ENCODE measurements at places on chromosomes 1 and 21.

GRCh38 chr1:34597877-34598514, 156.9 kb upstream of the GJB5 start:
- no peak for DNase-seq

DNA sequence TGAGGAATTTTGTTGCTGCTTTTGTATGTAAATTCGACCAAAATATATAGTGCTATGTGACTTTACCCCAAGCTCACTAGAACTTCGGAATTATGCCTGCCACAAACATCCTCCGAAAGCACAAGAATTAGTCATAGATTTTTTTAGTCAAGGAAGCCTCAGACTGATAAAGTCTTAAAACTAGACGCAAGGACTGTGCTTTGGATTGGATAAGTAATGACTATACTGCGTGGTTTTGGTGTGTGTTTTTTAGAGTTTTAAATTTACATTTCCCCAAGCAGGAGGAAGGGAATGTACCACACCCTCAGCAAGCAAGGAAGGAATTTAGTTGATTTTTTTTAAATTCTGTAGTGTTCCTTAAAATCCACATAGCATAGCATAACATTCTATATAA, 10.3 kb downstream of the WLS start:
- no peak for DNase-seq

- DNase-seq = no peak
These were observed 25.4 kb downstream of the PHGDH start for GRCh38 chr1:119737040-119737682.

DNA sequence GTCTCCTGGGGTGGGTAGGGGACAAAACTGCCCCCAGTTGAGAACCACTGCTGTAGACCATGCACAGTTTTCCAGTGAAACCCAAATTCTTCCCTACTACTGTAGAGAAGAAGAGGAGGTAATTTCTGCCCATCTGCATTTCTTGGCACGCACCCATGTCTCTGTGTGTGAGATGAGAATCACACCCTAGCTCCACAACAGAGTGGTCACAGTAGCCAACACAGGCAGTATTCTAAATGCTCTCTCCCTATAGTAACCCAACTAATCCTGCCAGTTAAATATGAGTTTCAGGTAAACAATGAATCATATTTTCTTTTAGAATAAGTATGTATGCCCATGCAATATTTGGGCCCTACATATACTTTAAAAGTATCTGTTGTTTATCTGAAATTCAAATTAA, 1.2 kb upstream of the CAPN2 start:
- no peak for DNase-seq

GRCh38 chr1:62783736-62784508, at the start of gene ATG4C:
Gene ATG4C, plus strand, starts transcription at chr1:62784132. Its CDS starts 19,655 bp downstream, at chr1:62803787.
- peak; percentile 93 for DNase-seq

- no peak for DNase-seq
These were observed 30.4 kb upstream of the CNTN2 start for GRCh38 chr1:205012391-205013140.

GRCh38 chr1:94852788-94853187, 32.6 kb downstream of the SLC44A3 start:
- DNase-seq = no peak

GRCh38 chr1:56844545-56845136, 10.0 kb upstream of the C8A start:
- no peak for DNase-seq

GRCh38 chr1:69700770-69701169, 133.0 kb downstream of the LRRC7 start:
- DNase-seq = no peak

- DNase-seq = no peak
These were observed 149.5 kb downstream of the NOS1AP start for GRCh38 chr1:162218975-162219374.

GRCh38 chr1:40820911-40821693, 37.5 kb downstream of the KCNQ4 start:
- DNase-seq = no peak

DNA sequence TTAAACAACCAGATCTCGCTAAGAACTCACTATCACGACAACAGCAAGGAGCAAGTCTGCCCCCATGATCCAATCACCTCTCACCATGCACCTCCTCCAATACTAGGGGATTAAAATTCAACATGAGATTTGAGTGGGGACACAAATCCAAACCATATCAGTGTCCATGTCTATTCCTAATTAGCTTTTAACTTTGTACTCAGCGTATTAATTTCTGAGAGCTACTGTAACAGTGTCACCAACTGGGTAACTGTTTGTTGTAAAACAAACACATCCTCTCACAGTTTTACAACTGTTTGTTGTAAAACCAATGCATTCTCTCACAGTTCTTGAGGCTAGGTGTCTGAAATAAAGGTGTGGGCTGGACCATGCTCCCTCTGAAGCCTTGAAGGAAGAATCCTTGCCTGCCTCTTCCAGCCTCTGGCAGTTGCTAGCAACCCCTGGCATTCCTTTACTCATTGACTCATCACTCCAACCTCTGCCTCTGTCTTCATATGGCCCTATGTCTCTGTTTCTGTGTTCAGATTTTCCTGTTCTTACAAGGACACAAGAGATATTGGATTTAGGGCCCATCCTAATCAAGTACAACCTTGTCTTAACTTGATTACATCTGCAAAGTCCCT, 121.2 kb downstream of the LTN1 start:
- no peak for DNase-seq

DNA sequence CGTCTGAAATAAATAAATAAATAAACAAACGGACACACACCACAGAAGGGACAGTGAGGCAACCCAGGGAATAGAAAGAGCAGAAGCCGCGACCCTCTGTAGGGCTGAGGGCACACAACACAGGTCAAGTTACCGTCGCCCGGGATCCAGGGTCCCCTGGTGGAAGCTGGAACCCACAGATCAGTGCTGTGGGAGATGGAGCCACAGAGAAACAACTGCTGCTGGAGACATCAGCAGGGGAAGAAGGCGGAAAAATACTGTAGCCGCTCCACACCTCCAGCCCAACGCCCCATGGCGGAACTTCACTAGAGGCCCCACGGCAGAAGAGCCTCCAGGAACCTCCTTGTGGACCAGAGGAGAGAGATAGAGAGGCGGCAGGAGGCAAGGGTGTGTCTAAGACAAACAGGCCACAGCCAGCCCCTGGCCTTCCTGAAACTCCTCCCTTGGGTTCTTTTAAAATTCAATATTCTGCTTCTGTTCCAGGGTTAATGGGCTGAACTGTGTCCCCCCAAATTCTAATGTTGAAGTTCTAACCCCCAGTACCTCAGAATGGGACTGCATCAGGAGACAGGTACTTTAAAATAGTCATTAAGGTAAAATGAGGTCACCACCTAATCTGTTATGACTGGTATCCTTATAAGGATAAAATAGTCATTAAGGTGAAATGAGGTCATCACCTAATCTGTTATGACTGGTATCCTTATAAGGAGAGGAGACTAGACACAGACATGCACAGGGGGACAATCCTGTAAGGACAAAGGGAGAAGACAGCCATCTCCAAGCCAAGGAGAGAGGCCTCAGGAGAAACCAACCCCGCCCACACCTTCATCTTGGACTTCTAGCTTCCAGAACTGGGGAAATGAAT, 7.7 kb upstream of the HLCS start:
- DNase-seq = no peak

- DNase-seq = no peak
These were observed 898.6 kb downstream of the AMY1C start for GRCh38 chr1:104648269-104648691.

GRCh38 chr1:115314092-115314491, 24.0 kb downstream of the NGF start:
- no peak for DNase-seq

DNA sequence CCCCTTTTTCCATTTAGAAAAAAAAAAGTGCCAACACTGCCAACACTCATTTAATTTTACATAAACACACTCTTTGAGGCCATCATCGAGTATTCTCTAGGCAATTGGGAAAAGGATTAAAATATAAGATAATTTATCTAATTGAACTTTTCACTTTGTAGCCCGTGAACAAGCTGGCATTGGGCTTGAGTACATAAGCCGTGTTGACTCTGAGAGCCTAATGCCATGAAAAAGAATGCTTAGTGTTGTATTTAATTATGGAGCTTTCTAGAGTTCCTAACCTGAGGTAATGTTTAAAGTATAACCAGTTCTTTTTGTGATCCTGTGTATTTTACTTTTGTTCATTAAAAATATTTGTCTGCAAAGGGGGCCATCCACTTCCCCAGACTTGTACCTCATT, 193.8 kb downstream of the LYPLAL1 start:
- no peak for DNase-seq

- no peak for DNase-seq
These were observed 24.8 kb downstream of the S100A6 start for GRCh38 chr1:153510984-153511410.

- no peak for DNase-seq
These were observed 10.1 kb upstream of the IL10RB start for GRCh38 chr21:33256019-33256418.

GRCh38 chr1:54559771-54560231, 11.8 kb downstream of the ACOT11 start:
- DNase-seq = no peak

DNA sequence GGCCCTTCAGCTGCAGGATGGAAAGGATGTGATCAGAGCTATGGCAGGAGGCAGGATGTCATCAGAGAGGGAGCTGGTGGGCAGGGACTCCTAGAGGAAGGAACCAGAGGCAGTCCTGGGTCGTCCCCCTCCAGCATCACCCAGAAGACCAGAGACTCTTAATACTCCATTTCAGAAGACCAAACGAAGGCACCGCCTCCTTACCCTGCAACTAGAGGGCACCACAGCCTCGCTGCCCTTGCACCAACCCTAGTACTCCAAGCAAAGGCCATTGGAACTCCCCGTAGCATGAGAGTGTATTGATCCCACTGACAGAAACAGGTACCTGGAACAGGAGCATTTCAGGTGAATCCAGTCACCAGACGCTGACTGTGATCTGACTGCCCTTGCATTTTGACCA, 598.1 kb downstream of the NPHP4 start:
- DNase-seq = no peak

DNA sequence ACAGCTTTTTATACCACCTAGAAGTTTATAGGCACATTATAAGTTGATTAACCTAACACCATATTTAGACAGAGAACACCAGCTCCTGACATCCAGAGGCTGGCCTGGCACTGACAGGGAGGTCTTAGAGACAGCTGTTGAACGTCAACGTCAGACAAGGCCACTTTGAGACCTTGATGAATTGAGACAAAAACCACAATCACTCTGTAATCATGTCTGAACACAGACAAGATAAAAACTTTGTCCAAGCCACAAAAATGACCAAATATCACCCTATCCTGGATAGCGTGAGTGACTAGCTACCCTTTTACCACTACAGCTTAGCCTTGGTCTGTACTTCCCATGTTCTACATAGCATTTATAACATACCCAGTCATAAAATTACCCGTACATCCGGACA, 403.6 kb upstream of the CHRM3 start:
- DNase-seq = no peak

DNA sequence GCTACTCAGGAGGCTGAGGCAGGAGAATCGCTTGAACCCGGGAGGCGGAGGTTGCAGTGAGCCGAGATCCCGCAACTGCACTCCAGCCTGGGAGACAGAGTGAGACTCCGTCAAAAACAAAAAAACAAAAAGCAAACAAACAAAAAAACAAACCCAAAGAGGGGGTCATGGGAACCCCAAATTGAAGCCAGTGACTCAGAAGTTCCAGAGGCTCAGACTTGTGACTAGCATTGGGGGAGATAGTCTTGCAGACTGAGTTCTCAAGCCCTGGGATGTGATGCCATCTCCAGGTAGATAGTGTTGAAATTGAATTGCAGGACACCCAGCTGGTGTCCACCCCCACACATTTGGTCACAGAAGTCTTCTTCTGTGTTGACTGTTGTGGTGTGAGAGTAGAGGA, 24.9 kb upstream of the ENO1 start:
- no peak for DNase-seq

- DNase-seq = no peak
These were observed 13.8 kb upstream of the NMNAT2 start for GRCh38 chr1:183431840-183432547.

DNA sequence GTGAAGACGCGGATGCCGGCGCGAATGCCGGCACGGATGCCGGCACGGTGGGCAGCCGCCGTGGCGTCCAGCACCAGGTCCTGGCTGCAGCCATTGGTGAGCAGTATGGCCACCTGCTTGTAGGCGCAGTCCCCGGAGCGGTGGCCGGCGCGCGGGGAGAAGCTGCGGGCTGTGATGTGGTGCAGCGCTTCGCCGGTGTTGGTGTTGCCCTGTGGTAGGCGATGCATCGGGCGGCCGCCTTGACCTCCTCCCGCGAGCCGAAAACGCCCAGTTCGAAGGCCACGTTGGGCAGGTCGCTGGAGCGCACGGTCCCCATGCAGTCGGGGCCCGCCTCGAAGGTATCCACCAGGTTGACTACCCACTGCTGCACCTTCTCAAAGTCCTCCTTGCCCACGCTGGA, 120.2 kb downstream of the NR5A2 start:
- no peak for DNase-seq

GRCh38 chr1:99532276-99532580, 113.7 kb upstream of the PALMD start:
- DNase-seq = no peak

GRCh38 chr1:20164694-20165202, 21.1 kb upstream of the UBXN10 start:
- no peak for DNase-seq

DNA sequence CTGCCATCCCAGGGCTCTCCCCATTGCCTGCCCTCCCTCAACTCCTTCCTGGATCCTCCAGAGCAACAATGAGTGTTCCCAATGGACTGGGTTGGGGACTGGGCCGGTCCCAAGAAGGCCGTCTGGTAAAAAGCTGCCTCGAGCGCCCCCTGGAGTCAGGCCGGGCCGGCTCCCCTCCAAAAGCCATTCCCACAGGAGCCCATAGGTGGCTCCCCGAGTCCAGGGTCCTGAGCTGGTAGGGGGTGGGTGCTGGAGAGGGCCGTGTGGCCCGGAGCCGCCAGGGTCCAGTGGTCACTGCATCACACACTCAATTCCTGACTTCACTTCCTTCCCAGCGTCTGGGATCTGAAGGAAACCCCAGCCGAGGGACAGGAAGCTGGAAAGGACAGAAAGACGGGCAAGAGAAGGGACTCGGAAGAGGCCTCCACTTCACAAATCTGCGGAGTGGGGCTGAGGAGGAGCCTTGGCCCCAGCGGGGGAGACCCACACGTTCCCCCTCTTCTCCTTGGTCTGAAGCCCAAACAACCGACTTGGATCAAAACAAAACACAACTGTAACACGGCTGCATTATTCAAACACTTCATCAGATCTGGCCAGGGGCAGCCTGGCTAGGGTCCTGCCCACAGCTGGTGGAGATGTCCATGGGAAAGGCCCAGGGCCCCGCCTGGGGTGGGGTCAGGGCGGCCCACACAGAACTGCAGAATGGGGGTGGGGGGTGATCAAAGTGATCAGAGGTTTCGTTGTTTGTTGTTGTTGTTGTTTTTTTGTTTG, 10.9 kb upstream of the ALDH4A1 start:
- DNase-seq = no peak

- DNase-seq = peak; percentile 37
These were observed 45.8 kb downstream of the MIGA1 start for GRCh38 chr1:77825131-77825709.

DNA sequence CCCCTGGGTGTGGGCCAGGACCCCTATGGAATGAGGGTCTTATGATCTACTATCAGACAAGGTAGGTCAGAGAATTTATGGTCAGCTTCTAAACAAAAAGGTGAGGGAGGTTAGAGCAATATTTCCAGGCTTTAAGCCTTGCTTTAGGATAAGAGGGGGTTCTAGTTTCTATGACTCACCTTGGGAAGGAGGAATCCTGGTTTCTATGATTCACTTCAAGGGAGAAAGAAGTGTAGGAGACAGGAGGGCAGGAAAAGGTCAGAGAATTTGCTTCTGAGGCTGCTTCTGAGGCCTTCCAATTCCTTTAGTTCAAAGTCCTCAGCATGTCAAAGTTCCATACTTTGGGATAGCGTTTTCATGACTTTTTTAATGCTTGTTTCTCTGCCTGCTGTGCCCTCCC, 35.2 kb downstream of the RGL1 start:
- no peak for DNase-seq
